GM12865 (cell line): ENCODE measurements at places on chromosomes 7 and 10.

GRCh38 chr10:123203393-123204126 is 49.4 kb downstream of the BUB3 start:
- DNase-seq = no peak

DNA sequence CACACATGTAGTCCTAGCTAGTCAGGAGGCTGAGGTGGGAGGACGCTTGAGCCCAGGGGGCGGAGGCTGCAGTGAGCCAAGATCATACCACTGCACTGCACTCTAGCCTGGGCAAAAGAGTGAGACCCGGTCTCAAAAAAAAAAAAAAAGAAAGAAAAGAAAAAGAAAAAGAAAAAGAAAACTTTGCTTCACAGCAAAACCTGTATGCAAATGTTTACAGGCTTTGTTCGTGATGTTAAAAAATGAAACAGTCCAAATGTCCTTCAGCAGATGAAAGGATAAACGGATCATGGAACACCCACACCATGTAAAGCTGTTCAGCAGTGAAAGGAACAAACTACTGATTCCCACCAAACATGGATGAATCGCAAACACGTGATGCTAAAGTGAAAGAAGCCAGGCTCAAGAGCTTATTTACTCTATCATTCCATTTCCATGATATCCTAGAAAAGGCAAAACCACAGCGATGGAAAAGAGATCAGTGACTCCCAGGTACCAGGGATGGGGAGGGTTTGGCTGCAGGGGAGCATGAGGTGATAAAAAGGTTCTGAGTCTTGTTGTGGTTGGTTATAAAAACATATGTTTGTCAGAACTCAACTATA is 15.1 kb downstream of the LRRC20 start:
- DNase-seq = no peak

DNA sequence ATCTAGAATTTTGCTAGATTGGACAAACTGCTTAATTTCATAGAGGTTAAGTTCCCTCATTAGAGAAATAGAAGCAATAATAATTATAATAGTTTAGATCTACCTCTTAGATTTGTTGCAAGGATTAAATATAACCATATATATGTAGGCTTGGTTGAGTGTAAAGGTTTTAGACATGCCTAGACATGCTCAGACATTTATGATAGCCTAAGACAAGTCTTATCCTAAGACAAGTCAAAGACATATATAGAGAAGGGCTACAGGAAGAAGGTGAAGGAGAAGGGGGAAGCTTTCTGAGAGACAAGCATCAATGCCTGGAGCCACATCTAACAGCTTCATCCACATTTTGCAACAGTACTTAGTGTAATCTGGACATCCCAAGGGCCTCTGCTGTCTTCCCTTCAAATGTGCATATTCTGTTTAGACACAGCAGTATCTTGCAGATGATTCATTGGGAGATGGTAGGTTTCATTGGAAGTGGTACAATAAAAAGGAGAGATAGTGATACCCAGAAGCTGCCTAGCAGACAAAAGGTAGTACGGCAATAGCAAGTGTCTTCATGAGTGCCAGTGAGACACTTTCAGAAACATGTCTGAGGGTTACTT is 146.5 kb downstream of the HGF start:
- DNase-seq = no peak

GRCh38 chr7:30841801-30842541 is 69.7 kb upstream of the AQP1 start:
- no peak for DNase-seq

DNA sequence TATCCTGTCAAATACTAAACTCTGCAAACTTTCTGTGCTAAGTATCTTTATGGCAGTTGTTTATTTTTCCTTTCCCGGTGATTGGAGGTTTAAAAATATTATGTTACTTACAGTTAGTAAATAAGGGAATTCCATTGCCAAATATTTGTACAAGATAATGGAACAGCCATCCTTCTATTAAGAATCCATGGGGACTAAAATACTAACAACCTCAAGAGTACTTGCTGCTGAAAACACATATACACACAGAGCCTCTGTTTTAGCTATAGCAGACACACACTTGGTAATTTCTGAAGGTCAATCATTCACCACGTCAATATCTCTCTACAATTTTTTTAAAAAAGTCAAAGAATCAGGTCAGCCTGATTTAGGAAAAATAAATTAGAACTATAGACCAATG is 32.4 kb downstream of the TSPAN12 start:
- DNase-seq = no peak

DNA sequence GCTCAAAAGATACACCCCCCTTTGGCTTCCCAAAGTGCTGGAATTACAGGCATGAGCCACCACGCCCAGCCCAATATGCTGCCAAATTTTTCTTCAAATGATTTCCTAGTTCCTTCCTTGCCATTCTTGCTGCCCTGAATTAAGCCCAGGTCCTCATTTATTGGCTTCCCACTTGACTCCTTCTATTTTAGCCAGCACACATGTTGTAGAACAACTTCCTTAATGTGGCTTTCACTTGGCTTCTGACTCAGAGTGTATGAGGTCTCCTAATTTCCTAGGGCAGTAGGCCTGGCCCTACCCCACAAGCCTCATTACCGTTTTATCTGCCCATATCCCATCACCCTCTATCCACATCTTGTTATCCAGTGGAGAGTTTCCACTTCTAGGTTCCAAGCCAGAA is 21.8 kb upstream of the HIPK2 start:
- peak; percentile 41 for DNase-seq

DNA sequence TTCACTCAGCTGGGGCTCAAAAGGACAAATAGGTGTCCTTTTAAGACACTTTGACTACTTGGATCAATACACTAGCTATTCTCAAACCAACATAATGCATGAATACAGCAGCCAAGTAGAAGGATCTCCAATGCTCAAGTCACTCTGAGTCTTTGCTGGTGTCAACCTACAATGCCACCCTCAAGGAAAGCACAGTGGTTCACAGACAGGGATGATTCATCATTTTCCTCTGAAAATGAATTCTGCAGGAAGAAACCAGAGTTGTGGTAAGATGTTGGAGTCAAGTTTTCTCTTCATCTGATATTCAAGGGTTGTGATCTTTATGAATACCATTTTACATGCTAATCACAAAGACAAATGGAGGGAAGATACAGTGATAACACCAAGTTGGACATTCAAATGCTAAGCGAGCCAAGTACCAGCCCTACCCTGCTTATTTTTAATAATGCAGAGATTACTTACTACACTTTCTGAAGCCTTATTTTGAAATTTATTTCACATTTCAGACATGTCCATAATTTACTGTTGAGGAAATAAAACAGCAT is 143.1 kb upstream of the FGFR2 start:
- DNase-seq = no peak

GRCh38 chr10:35961501-35961900 is 319.4 kb upstream of the FZD8 start:
- no peak for DNase-seq

- no peak for DNase-seq
Measured at GRCh38 chr7:146831875-146832274, 715.3 kb downstream of the CNTNAP2 start.

GRCh38 chr10:28343987-28344895 is 41.4 kb upstream of the MPP7 start:
- no peak for DNase-seq

DNA sequence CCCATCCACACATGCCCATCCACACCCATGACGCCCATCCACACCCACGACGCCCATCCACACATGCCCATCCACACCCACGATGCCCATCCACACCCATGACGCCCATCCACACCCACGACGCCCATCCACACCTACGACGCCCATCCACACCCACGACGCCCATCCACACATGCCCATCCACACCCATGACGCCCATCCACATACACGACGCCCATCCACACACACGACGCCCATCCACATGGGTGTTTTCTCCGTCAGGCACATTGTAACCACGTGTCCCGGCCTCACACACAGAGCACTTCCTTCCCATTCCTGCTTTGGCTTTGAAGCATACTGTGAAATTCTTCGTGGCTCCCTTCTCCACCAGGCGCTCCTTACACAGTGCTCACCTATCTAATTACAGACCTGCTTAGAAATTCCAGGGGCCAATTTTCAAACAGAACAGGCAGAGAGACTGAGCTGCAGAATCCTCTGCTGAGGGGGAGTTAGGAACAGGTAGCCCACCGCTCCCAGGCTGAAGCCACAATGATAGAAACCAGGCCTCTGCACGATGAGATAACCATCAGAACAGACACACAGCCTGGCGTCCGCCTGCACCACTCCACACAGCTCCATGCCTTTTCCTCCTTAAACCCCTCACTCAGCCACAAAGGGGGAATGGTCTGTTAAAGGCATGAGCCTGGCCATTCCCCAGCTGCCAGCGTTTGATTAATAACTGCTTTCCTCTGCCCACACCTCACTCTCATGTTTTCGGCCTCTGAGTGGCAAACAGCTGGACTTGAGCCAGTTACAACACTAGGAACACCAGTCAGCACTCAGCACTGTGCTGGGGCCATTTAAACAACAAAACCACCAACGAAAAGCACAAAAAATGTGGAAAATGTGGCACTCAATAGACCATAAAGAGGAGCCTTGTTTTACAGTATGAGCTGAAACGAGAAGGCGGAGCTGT is 501.6 kb downstream of the PTPRN2 start:
- no peak for DNase-seq

DNA sequence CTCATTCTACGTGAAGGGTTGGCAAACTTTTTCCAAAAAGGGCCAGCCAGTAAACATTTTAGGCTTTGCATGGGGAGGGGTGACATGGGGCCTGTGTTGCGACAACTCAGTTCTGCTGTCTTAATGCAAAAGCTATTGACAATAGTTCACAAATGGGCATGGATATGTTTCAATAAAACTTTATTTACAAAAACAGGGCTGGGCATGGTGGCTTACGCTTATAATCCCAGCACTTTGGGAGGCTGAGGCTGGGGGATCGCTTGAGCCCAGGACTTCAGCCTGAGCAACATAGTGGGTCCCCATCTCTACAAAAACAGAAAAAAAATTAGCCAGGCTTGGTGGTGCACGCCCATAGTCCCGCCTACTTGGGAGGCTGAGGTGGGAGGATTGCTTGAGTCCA is 141.1 kb downstream of the SVIL start:
- no peak for DNase-seq

- DNase-seq = peak; percentile 2
Measured at GRCh38 chr7:42768045-42768444, 143.8 kb downstream of the C7orf25 start.

GRCh38 chr10:115066528-115066927 is 26.6 kb upstream of the ATRNL1 start:
- DNase-seq = no peak

DNA sequence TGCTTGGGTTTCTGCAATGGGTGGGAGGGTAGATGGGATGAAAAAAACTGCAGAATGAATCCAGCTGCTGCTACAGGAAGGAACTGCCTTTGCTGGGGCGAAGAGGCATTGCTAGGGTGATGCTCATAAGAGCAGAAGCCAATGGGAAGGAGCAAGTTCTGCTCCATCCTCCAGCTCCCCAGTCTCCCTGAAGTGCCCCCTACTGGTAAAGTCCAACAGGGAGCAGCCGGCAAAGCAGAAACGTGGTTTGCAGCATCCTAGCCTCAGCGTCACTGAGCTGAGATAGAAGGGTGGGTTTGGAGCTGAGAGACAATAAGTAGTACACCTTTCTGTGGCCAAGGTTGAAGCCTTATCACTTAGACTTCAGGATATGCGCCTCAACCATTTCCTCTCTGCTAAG is 220.5 kb downstream of the CCSER2 start:
- DNase-seq = no peak

- DNase-seq = peak; percentile 53
Measured at GRCh38 chr7:75915416-75916156, 631 bp downstream of the POR start.

- DNase-seq = no peak
Measured at GRCh38 chr7:154744861-154745258, 258.1 kb downstream of the PAXIP1 start.

- DNase-seq = no peak
Measured at GRCh38 chr7:80984619-80985018, 65.8 kb upstream of the SEMA3C start.
